ENCODE measurements at places on chromosomes 7 and 10.

DNA sequence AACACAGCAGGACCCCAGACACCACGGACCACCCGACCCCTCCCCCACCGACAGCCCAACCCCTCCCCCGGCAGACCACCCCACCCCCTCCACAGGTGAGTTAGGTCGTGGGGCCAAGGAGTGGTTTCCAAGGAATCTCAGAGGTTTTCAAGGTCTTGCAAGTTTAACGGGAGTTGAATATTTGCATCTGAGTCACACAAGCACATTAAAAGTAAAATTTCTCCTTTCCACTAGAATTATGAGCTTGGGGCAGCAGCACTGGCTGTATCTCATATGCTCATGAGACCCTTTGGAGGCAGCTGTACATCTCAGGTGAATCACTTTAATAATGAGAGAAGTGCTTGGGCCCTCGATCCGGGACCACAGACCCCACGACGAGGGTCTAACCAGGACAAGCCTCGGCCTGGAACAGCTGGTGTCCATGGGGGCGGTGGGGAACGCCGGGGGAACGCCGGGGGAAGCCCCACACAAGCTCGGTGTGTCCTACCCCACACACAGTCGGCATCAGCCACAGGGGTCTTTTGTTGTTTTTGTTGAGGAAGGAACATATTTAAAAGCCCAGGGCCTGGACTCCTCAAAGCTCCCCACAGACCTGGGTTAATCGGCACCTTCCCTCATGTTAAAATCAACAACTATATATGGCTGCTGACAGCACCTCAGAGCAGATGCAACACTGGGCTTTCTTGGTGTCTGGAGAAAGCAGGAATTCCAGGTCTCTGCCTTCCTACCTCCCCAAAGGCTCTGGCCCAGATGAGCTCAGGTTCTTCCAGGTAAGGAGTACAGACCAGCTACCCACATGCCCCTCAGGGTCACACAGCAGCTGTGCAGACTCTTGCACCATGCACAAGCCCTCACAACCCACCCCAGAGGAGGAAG is 130.3 kb downstream of the DIP2C start:
- DNase-seq, result no peak

DNA sequence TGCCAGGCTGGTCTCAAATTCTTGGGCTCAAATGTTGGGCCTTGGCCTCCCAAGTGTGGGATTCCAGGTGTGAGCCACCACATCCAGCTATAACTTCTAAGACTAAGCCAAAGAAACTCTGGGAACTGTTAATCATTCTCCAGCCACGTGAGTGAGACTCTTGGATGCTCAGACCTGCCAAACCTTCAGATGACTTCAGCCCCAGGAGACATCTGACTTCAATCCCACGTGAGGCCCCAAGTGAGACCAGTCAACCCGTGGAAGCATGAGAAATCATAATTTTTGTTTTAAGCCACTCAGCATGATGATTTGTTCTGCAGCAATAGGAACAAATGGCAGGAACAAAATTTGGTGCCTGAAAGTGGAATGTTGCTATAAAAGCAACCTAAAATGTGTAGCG is 4.3 kb upstream of the PCBD1 start:
- no peak for DNase-seq

GRCh38 chr10:22003177-22003963 is at the start of gene DNAJC1:
TSS of gene DNAJC1 (minus strand) at chr10:22003730. CDS start at chr10:22003434, 296 bp downstream.
- DNase-seq, result peak; percentile 100

- no peak for DNase-seq
Measured at GRCh38 chr10:90583416-90583815, 274.4 kb downstream of the HTR7 start.

DNA sequence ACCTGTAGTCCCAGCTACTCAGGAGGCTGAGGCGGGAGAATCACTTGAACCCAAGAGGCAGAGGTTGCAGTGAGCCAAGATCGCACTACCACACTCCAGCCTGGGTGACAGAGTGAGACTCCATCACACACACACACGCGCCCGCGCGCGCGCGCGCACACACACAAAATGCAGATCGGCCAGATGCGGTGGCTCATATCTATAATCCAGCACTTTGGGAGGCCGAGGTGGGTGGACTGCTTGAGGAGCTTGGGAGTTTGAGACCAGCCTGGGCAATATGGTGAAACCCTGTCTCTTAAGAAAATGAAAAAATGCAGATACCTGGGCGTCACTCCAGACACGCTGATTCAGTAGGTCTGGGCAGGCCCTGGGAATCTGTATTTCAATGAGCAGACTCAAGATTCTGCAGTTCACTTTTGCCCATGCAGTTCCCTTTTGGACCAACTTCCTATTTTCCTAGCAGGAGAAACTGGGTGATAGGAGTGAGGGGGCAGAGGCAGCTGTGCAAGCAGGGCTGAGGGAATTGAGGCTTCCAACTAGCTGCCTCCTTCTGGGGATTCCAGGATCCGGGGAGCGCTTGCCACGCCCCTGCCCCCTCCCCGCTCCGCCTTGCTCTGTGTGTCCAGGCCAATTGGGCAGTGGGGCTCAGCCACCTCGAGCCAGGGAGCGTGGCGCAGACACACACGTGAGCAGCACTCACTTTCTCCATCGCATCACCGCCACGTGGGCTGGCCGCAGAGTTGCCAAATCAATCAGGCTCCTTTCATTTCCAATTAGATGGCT is 173.6 kb downstream of the SH3PXD2A start:
- no peak for DNase-seq

- DNase-seq, result no peak
Measured at GRCh38 chr10:6024334-6024682, 37.9 kb downstream of the IL2RA start.

GRCh38 chr10:32461203-32461602 is 15.3 kb downstream of the CCDC7 start:
- DNase-seq, result no peak

DNA sequence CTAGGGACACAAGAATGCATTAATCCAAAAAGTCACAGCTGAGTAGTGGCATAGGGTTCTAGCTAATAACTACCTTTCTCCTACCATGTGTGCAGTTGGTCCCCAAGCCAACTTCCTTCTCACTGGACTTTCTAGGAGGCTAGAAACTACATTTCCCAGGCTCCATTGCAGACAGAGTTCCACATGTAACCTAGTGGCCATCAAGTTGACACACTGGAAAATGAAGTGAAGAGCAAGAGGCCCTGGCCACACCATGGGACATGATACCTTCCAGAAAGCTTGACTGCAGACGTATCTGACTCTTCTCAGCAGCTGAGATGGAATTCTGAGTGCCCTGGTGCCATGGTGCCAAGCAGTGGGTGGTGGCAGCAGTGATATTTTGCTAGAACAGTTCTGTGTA is 49.8 kb upstream of the TMEM273 start:
- no peak for DNase-seq

GRCh38 chr7:101436221-101436735 is 73.6 kb downstream of the COL26A1 start:
- DNase-seq, result no peak

DNA sequence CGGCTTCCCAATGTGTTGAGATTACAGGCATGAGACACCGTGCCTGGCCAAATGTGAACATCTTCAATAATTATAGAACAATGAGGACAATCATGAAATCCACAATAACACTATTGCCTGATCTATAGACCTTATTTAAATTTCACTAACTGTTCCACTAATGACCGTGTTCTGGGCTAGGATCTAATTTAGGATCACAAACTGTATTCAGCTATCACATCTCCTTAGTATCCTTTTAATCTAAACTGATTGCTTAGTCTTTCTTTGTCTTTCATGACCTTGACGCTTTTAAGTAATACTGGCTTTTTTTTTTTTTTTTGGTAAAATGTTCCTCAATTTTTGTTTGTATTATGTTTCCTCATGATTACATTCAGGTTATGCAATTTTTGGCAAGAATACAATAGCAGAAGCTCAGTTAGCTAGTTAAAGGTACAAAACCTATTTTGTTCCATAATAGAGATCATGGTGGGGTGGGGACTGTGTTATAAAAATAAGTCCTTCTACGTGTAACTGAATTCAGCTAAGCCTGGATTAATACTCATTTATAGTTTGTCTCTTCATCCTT is 158.4 kb downstream of the AOAH start:
- DNase-seq, result no peak

DNA sequence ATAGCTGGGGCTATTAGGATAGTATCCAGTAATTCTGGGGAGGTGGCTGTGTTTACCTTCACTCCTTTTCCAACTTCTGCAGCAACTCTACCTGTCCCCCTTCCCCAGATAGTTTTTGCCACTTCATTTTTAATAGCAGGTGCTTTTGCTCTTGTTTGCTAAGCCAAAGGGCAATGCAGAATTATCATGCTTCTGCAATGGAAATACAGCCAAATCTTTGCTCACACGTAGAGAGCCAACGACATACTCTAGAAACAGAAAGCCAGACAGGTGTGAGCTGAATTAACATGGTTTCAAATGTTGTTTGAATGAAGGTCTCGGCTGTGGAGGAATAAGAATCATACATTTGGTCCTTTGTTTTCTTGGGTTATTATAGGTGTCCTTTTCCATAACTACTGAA is 14.4 kb downstream of the PLEKHS1 start:
- no peak for DNase-seq

- no peak for DNase-seq
Measured at GRCh38 chr10:20372748-20373147, 524.4 kb downstream of the NEBL start.

GRCh38 chr7:151851145-151851751 is 25.7 kb downstream of the PRKAG2 start:
- peak; percentile 66 for DNase-seq

DNA sequence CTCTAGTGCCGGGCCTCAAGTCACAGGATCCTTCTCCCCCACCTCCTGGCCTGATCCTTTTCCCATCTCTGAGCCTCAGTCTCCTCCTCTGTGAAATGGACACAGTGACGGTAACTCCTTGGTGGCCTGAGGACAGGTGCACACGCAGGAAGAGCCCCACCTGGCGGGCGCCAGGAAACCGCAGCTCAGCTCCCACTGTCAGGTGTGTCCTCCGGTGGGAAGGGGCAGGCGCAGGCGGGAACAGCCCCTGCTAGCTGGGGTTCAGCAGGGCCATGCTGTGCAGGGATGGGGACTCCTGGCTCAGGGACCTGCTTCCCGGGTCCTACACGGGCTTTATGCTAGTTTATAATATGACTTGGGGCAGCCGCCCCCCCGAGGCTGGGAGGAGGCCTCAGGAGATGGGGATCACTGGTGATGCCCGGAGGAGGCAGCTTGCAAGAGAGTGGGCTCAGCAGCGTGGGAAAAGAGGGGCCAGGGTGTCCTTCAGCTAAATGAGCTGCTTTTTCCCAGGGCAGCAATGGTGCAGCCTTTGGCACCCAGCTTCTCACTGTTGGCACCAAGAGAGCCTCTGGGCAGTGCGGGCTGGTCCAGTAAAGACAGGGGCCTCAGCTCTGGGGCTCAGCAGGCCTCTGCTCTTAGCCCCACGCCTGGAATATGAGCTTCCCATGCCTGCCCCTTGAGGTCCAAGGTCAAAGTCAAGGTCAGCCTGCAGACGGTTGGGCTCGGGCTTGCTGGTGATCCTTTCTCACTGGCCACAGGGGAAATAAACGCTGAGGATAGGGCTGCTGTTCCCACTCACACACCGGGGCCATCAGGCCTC is 68.0 kb upstream of the FAM20C start:
- DNase-seq, result no peak

DNA sequence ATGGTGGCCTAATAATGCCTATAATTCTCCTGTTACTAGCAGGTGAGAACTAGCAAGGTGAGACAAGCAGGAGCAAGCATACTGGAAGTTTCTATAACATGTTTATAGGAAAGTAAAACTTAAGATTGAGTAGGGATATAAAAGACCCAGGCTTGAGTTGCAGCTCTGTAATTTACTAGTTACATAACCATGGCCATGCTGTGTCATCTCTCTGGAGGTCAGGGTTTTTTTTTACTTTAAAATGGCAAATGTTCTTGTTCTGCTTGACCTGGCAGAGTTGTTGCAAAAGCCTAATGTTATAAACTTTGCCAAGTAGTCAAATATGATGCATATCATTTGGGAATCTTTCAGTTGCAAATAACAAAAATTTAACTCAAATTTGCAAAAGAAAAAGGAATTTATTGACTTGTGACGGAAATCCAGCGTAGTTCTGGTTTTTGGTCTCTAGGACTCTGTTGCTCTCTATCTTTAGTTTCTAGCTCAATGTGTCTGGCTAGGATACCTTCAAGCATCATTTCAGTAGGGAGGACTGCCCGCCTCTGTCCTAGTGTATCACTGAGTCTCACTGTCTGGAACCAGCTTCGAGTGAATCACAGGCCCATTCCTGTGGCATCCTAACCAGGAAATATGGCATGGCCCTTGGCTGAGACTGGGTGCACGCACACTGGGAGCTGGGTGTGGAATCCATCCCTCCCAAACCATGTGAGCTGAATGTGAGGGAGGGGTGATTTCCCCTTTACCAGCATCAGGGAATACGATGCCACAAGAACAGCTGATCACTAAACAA is 67.9 kb downstream of the ADAM22 start:
- DNase-seq, result no peak

All from activated CD8-positive, alpha-beta memory T cell treated with anti-CD3 and anti-CD28 coated beads for 24 hours (primary cell).